IPS-NIHi11 (cell line): ENCODE measurements at places on chromosomes 3 and 15.

GRCh38 chr15:34304613-34305012 lies 33.0 kb downstream of the SLC12A6 start:
- DNase-seq, result no peak

DNA sequence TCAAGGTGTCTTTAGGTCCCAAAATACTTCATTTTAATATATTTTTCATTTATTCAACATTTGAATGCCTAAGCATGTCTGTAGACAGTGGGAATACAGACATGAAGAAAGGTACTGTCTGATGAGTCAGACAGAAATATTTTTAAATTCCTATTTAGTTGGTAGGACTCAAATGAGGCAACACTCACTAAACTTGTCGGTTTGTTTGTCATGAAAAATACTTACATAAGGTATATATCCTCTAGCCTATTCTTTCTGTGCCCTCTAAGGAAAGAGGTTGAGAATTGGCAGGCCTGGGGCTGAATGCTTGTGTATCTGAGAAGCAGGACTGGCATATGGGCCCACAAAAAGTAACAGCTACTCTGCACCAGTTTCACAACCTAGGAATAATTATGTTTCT lies 423.6 kb upstream of the MDFIC2 start:
- DNase-seq, result no peak

DNA sequence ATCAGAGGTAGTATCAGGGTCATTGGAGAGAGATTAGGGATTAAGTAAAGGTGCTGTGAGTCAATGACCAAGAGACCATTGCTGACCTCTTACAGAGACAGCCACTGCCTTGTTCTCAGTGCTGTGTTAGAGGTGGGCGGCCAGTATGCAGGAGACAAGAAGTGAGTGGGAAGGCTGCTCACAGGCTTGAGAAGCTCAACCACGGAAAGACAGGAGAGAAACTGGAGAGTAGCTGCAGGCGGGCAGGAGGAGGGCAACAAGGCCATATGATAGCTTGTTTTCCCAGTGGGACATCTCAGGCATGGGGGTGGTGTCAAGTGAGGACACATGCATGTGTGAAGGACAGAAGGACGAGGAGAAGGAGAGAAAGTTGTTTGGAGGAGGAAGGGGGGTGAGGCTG lies 237.3 kb downstream of the PDCD6IP start:
- DNase-seq, result no peak

GRCh38 chr15:94360251-94360685 lies 128.9 kb downstream of the MCTP2 start:
- no peak for DNase-seq

- DNase-seq, result no peak
Observed at GRCh38 chr3:190044142-190044541, 76.6 kb downstream of the P3H2 start.

GRCh38 chr15:25327686-25328085 lies 111.1 kb downstream of the UBE3A start:
- DNase-seq, result no peak

- DNase-seq, result no peak
Observed at GRCh38 chr3:54743755-54744154, 184.1 kb downstream of the LRTM1 start.

DNA sequence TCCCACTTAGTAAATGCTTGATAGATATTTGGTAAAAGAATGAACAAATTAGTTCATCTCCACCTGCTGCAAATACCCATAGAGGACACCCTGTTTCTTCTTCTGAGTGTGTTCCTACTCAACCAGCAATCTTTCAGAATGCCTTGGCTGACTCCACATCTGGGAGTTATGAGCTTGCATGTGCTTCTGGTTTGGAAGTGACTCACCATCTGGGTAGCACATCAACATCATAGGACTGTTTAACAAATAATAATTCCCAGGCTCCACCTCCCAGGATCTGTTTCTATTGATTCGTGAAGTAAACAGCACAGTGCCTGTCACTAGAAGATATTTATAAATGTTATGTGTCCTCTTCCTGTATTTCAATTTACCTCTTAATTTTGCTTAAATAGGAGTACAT lies 580.1 kb downstream of the ROBO2 start:
- no peak for DNase-seq

DNA sequence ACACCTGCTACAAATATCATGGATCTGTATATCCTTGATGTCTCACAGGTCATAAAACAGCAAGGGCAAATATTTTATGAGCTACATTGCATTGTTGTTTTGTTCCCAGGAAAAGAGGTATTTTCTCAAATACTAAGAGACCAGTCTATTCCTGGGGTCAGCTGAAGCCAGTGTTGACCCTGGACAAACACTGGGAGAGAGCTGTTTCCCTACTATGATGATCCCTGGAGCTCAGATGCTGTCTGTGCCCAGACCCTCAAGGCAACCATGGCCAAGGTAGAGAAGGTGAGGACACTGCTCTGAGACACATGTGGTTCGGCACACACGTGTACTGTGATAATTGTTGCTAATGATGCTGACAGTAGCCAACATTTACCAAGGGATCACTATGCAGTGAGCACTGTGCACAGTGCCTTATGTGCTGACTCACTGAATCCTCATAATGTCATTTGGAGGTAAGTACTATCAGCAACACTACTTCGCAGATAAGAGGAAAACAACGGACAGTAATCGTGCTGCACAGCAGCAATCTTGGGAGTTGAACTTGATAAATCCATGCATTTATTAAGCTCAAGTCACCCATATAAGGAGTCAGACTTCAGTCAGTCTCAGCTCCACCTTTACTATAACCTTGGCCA lies 943.6 kb downstream of the FHIT start:
- DNase-seq, result no peak

DNA sequence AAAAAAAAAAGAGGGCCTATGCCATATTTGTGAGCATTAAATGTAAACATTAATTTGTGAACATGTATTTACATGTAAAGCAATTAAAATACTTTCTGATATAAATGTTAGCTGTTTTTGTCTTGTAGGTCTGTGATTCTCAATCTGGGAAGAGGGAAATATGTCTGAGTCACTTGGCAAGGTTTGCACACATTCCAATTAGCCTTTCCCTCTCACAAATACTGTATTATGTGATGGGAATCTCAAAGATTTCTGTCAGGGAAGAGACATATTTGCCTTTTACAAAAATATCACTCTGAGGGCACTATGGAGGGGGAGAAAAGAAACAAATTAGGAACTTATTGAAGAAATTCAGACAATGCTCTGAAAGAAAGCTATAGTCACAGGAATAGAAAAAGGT lies 483.6 kb downstream of the GBE1 start:
- DNase-seq, result no peak

DNA sequence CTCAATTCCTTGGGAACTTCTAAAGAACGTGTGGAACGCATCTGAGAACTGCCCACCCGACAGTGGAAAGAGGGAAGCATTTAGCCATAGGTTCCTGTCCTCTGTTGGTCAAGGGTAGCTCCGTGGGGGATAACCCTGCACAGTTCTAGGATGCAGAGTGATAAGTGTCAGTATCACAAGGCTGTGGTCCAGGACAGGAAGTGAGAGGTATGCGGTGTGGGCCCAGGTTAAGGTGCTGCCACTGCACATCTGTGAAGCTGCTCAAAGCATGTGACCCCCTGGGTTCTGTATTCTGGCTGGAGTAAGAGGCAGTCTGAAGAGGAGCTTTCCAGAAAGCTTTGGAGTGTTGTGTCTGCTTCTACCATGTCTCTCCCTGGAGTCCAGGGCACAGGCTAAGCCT lies 51.7 kb upstream of the HES1 start:
- no peak for DNase-seq

DNA sequence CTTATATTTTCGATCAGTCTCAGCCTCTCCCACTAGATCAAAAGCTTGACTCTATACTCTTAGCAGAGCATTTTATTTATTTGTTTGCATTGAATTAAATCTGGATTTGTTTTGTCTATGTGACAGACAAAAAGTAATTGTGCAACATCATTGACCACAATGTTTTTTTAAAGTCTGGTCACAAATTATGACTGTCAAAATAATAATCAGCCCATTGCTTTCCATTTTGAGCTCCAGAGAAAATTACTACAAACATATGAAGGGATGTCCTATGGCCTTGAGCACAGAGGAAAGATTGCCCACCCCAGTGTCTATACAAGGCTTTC lies 82.3 kb downstream of the FSIP1 start:
- no peak for DNase-seq

DNA sequence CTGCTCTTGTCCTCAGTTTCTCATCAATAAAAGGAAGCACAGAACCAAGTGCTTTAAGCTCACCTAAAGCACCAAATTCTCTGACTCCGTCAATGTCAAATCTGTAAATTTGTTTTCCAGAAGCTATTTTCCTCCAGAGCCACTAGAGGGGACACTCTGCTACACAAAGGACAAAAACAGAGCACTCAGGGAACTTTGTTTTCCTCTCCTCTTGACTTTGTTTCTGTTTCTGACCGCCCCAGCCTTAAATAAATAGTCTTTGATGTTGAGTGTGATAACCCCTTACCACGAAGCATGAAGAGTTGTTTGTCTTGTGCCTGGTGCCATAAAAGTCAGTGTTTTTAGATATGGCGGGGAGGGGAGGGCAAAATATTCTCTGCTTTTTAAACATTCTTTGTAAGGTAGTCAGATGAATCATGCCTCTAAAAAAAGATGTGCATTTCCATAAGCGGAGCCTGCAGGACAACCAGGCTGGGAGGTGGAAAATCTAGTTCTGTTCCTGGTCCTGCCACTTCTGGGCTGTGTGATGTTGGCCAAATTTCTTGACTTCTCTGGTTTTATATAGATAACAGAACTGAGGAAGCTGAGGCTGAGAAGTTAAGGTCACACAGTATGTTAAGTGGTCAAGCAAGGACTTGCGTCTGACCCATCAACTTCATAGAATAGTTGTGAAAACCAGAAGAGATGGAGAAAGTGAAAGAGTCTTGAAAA lies 7.3 kb upstream of the ZBTB38 start:
- DNase-seq, result peak; percentile 65

- no peak for DNase-seq
Observed at GRCh38 chr15:83422081-83422480, 25.1 kb upstream of the SH3GL3 start.

- no peak for DNase-seq
Observed at GRCh38 chr15:78098131-78098755, 5.9 kb downstream of the SH2D7 start.

DNA sequence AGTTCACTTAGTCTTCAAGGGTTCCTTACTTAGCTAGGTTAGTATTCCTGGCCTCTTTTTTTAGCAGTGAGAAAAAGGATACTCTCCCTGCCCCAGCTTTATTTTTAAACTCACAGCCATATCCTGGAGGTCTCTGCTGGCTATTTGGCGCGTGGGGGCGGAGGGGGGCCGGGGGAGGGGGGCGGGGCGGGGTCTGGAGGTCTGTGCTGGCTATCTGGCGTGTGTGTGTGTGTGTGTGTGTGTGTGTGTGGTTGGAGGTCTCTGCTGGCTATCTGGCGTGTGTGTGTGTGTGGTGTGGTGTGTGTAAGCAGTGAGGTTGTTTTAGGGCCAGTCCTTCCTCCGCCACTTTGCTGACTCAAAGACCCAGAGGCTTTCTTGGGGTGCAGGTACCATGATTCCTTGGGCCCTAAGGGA lies 579 bp upstream of the PLAAT1 start:
- peak; percentile 38 for DNase-seq

- no peak for DNase-seq
Observed at GRCh38 chr15:82966671-82967071, 14.2 kb upstream of the HOMER2 start.

GRCh38 chr3:24614359-24614758 lies 119.7 kb upstream of the THRB start:
- no peak for DNase-seq

DNA sequence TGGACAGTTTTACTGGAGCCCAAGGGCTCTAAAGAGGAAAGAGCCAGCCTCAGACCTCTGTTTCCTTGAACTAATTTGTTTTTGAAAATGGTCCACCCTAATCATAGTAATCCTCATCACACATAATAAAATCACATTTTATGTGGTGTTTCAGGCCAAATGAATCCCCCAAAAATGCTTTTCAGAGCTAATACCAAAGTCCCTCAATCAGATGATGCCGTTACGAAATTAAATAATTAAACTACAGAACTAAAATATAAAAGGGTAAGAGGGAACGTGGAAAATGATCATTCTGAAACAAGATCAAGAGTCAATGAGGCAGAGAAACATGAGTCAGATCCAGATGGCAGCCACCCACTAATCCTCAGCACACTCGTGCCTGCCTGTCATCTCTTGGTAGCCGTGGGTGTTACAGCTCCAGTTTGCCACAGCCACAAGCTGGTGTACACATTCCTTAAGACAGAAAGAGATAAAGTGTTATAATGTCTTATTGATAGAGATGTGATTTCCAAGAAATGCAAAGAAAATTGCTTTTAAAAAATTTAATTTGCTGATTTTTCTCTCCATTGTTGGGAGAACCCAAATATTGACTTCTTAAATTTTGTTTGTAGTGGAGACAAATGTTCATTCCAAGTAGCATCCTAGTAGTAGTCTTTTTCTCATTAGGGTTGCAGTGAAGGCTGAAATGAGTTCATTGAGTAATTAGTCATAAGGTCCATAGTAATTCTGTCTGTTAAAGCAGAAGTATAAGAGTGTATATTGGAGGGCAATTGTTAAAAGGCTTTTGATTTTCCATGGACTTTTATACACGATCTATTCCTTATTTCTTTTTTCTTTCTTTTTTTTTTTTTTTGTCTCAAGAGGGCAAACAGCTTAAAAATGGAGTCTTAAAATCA lies 104.2 kb downstream of the AGBL1 start:
- no peak for DNase-seq

- peak; percentile 59 for DNase-seq
Observed at GRCh38 chr3:59313365-59313764, 263.5 kb upstream of the CFAP20DC start.

- DNase-seq, result no peak
Observed at GRCh38 chr3:126711121-126711760, 7.2 kb downstream of the CHCHD6 start.

DNA sequence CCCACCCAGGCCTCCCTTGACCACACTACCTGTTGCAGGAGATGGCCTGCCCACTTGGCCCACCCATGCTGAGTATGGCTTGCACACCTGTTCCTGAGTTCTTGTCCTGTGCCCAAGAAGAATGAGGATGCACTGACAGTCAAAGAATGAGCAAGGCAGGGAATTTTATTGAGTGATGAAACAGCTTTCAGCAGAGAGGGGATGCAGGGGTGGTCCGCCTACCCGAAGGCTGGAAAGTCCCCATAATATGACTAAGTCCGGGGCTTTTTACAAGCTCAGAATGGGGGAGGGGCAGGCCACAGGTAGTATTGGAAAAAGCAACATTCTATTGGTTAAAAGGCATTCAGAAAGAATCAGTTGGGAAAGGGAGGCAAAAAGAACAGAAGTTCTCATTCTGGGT lies 29.9 kb upstream of the RNU6-1 start:
- no peak for DNase-seq
